IPS-NIHi11 (cell line): ENCODE measurements at places on chromosomes 12 and 14.

DNA sequence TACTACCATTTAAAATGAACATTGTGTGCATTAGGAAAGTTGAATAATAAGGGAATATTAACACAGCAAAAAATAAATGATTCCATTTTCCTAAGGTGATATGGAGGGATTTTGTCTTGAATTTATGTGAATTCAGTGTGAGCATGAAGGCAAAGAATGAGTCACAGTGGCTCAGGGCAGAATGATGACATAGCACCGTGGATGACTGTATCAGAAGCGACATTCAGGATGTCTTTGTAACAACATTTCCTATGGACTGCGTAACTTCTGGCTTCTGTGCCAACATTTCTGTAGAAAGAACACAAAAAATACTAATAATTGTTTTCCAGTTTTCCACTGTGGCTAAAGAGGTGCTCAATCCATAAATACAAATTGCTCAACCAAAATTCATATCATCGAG lies 54.6 kb downstream of the TTC8 start:
- DNase-seq: no peak

- DNase-seq: no peak
Measured at GRCh38 chr12:45348311-45348710, 132.4 kb downstream of the ANO6 start.

DNA sequence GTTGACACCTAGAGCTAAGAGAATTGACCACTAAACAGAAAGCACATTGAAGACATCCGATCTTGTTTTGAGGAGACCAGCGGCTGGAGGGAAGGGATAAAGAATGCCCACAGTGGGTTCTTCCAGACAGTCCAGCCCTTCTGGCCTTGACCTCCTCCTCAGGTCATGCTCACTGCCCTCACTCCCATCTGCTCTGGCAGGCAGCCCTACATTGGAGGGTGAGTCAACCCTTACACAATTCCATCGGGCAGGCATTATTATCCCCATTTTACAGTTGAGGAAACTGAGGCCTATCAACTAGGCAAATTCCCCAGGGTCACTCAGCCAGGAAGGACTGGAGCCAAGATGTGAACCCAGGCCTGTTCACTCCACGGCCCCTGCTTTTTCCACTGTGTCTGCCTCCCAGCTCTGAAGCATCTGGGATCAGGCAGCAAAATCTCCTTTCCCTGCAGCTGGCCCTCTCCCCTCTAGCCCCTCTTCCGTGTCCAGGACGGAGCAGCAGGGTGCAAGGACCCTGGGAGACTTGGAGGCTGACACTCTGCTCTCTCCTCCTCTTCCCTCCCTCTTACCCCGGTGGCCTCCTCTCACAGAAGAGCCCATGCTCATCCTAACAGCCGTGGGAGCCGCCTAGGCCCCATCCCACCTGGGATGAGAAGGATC lies 5.3 kb downstream of the SCNN1A start:
- DNase-seq: no peak

GRCh38 chr12:108332791-108333382 lies 6.2 kb downstream of the CMKLR1 start:
- DNase-seq: no peak

GRCh38 chr14:32382704-32383103 lies 53.6 kb downstream of the AKAP6 start:
- peak; percentile 20 for DNase-seq

GRCh38 chr14:105168496-105168978 lies at the start of gene JAG2:
TSS of gene JAG2 (minus strand) at chr14:105168776. CDS start at chr14:105168420, 356 bp downstream.
- peak; percentile 83 for DNase-seq

GRCh38 chr14:22780105-22780679 lies 13.7 kb downstream of the OXA1L start:
- DNase-seq: no peak

GRCh38 chr12:6526766-6527525 lies 7.4 kb upstream of the GAPDH start:
- no peak for DNase-seq

GRCh38 chr12:119660076-119660475 lies 7.9 kb upstream of the PRKAB1 start:
- no peak for DNase-seq

GRCh38 chr14:100019156-100019744 lies 46.0 kb upstream of the EVL start:
- no peak for DNase-seq

GRCh38 chr12:124286414-124286813 lies 8.5 kb upstream of the RFLNA start:
- no peak for DNase-seq
